Kidney epithelial cell (primary cell): ENCODE measurements at places on chromosomes 11 and 22. TPM values are rescaled to one million over a fixed set of nuclear protein-coding genes. Genes with fewer than 3 reads are reported as not detected.

Gene MYOD1
- total RNA-seq, result not detected in 2 replicates

DNA sequence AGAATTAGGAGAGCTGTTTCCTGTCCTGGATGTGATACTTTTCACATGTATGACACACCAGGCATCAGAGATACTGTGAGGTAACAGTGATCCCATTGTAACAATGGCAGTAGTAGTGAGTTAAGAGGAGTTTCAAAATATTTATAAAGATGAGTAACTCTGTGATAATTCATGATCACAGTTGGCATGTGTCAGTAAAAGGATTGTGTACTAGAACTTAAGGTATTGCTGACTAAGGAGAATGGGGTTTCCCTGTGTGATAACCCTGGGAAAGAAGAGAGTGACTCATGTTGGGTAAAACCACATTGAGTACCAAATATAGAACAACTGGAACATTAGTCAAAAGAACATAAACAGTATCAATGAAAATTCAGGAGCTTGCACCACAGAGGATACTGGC lies 22.9 kb upstream of the SLC5A1 start:
- peak; percentile 94 for DNase-seq

Gene DGCR6
- 3.4 and 7.9 TPM in 2 replicates for total RNA-seq

Gene CHRM1
- not detected in 2 replicates for total RNA-seq

- no peak for DNase-seq
Observed at GRCh38 chr11:106031202-106031810, 9.3 kb upstream of the MSANTD4 start.

Gene NTM
- 111 and 128 TPM in 2 replicates for total RNA-seq

Gene CWF19L2
- total RNA-seq, result 7.6 and 8.7 TPM in 2 replicates

DNA sequence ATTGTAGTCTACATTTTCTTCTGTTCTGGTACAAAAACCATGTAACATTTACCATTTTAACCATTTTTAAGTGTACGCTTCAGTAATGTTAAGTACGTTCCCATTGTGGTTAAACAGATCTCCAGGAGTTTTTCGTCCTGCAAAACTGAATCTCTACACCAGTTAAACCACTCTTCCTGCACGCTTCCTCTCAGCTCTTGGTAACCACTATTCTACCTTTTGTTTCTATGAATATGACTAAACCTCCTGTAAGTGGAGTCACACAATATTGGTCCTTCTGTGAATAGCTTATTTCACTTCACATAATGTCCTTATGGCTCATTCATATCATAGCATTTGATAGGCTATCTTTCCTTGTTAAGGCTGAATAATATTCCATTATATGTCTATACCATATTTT lies 7.1 kb upstream of the EXT2 start:
- DNase-seq, result no peak
